ENCODE measurements at places on chromosomes 7 and 10.

GRCh38 chr10:30540276-30540675, 89.3 kb downstream of the LYZL2 start:
- no peak for DNase-seq

DNA sequence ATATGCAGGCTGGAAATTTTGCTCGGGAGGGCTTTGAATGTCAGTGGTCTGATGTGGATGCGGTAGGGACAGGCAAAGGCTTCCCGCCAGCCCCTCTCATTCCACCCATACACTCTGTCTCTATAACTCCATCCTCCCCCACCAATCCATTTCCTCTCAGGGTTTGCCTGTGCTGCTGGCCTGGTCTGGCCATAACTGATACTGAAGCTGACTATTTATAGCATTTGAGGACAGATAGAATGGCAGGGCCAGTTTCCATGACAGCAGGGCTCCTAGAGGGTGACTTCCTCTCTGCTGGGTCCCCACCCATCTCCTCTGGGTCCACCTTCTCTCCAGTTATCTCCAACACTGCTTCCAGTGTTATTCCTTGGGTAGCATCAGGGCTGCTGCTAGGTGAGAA, 6.6 kb upstream of the PDLIM1 start:
- DNase-seq: no peak

GRCh38 chr7:121475806-121476205, 79.7 kb upstream of the FAM3C start:
- DNase-seq: no peak

DNA sequence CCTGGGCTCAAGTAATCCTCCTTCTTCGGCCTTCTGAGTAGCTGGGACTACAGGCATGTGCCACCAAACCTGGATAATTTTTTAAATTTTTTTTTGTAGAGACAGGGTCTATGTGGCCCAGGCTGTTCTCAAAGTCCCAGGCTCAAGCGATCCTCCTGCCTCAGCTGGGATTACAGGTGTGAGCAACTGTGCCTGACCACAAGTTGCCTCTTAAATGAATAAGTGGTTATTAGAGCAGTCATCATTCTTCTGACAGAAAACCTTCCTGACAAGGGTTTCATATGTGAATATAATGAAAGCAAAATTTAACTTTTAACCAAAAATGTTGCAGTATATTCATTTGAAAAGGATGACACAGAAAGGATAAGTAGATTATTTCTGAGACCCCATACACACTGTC, 532.5 kb downstream of the GRM8 start:
- no peak for DNase-seq

GRCh38 chr7:1028775-1029636, 15.3 kb upstream of the GPR146 start:
- DNase-seq: no peak

DNA sequence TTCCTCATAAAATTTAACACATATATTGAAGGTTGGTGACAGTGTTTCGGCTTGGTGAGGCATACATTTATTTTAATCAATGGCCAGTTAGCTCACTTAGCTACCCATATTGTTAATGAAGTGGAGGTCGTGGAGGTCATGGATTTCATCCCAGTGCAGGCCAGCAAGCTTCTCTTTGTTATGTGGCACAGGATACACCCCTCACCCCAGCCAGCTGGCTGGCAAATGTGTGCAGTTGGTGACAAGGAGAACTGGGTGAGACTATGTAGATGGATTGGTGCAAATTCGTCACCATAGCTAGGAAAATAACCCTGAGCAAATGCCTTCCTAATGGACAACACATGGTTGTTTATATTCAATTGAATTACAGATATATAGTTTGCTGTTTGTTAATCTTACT, 50.5 kb upstream of the FOXP2 start:
- no peak for DNase-seq

DNA sequence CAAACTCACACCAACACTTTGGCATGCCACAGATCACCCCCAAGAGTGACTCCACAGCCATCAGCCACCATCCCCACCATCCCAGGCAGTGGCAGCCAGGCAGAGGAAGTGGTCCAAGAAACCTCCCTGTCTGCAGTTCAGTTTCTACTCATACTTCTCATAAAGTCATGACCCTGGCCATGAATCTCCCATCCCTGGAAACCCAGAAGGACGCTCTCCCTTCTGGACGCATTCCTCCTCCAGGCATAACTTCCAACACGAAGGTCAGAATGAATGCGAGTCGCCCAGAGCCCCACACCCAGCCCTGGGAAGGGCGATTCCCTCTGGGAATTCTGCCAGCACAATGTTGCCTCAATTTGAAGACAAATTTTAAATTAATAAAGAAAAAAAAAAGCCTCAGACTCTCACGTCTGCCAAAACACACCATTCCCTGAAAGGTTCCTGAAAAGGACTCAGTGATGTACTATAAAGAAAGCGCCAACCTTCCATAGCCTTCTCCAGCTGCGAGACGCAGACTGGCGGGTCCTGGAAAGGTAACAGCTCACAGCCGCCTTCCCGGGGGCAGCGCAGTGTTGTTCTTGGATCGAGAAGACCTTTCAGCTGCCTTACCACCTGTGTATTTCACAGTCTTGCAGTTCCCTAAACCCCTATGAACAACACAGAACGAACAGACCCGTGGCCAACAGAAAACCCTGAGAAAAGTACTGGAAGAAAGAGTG, 307.6 kb downstream of the FRMD4A start:
- DNase-seq: no peak

GRCh38 chr7:42035210-42035609, 201.8 kb downstream of the GLI3 start:
- no peak for DNase-seq

GRCh38 chr7:55516409-55516808, 55.9 kb downstream of the VOPP1 start:
- DNase-seq: no peak

Measured in WTC11 (cell line).